Sigmoid colon (tissue), 7 donors: ENCODE measurements at places on chromosomes 7 and 10. TPM values are rescaled to one million over a fixed set of nuclear protein-coding genes. Genes with fewer than 3 reads are reported as not detected.

ACSM6 gene
- not detected for polyA plus RNA-seq

GRCh38 chr10:73117976-73118743 lies 7.9 kb downstream of the NUDT13 start:
- DNase-seq, result no peak

TFPI2 gene
- 1.3 TPM for polyA plus RNA-seq

DNA sequence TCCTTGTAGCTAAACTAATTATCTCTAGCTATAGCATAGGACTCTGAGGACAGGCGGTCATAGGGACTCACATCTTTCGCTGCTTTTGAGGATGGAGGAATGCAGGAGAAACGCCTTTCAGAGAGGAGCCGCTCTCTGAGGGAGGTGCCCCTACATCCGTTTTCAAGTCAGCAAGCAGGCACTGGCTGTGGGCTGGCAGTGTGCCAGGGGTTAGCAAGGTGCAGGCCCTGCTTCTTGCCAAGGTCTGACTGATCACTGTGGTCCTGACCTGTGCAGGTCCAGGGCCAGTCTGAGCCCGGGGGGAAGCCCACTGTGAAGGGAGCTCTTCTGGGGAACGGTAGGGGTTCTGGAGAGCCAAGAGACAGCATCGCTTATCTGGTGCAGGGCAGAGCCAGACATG lies 89.4 kb downstream of the SH3PXD2A start:
- no peak for DNase-seq

DNA sequence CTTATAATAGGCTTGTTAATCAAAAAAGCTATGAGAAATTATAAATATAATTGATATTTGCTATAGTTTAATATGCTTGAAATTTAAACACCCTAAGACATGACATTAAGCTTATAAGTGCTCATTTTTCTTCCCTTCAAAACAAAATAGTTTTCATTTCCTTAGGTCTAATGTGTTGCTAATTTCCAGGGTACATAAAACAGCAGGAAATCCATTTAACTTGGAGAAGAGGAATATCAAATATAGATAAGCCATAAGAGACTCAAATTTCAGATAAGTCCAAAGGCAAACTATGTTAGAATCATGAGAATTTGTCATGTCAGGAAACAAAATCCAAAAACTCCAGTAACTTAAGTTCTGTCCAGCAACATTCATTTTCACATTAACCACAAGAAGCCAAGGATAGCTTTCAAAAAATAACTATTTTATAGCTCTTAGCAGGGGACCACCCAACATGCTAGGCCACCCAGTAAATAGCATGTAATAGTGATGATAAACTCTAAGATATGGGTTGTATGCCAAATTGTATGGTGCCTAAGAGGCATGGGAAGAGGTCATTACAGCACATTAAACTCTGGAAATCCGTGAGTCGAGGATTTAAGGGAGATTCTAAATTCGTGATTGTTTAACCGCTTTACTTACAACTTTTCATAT lies 298.1 kb downstream of the CRPPA start:
- no peak for DNase-seq

OIT3 gene
- not detected for polyA plus RNA-seq

- no peak for DNase-seq
These were observed 722.8 kb downstream of the AUTS2 start for GRCh38 chr7:70321016-70321590.

DNA sequence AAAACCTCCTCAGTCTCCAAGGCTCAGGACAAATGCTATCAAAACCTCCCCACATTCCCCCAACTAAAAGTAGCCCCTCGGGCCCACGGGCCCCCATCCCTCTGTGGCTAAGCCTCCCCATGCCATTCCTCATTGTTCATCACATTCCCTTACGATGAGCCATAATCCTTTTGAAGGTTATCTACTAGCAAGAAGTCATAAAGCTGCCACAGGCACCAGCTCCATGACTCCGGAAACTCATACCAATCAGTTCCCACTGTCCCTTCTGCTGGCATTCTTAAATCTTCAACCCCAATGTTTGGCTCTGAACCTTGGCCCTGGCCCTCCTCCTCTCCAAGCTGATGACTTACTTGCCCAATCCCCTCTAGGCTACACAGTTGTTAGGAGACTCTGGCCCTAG lies 19.4 kb upstream of the TM9SF3 start:
- no peak for DNase-seq
